Fibroblast of the aortic adventitia (primary cell): ENCODE measurements at places on chromosomes 5 and 9. TPM values are rescaled to one million over a fixed set of nuclear protein-coding genes. Genes with fewer than 3 reads are reported as not detected.

SUSD3 gene
- 0.09 TPM in 1 of 2 replicates, not detected in the other for total RNA-seq

FOXI1 gene
- not detected in 2 replicates for total RNA-seq

ANGPTL2 gene
- 41.0 and 47.5 TPM in 2 replicates for total RNA-seq

C9orf152 gene
- total RNA-seq = 0.16 TPM in 1 of 2 replicates, not detected in the other

TXNDC8 gene
- not detected in 2 replicates for total RNA-seq

PTGDS gene
- total RNA-seq = 27.6 and 32.8 TPM in 2 replicates

ADGRV1 gene
- total RNA-seq = 0.18 and 0.25 TPM in 2 replicates

OGN gene
- 140 and 166 TPM in 2 replicates for total RNA-seq

PCDHGA5 gene
- 1.7 and 3.5 TPM in 2 replicates for total RNA-seq

CDH10 gene
- total RNA-seq = 0.65 and 1.4 TPM in 2 replicates

ELAVL2 gene
- 0.81 and 0.98 TPM in 2 replicates for total RNA-seq
